ENCODE measurements at places on chromosomes 7 and 10.

- no peak for DNase-seq
These were observed 84.9 kb downstream of the INHBA start for GRCh38 chr7:41617987-41618386.

- DNase-seq: no peak
These were observed 37.6 kb downstream of the ENTPD1 start for GRCh38 chr10:95793401-95794045.

DNA sequence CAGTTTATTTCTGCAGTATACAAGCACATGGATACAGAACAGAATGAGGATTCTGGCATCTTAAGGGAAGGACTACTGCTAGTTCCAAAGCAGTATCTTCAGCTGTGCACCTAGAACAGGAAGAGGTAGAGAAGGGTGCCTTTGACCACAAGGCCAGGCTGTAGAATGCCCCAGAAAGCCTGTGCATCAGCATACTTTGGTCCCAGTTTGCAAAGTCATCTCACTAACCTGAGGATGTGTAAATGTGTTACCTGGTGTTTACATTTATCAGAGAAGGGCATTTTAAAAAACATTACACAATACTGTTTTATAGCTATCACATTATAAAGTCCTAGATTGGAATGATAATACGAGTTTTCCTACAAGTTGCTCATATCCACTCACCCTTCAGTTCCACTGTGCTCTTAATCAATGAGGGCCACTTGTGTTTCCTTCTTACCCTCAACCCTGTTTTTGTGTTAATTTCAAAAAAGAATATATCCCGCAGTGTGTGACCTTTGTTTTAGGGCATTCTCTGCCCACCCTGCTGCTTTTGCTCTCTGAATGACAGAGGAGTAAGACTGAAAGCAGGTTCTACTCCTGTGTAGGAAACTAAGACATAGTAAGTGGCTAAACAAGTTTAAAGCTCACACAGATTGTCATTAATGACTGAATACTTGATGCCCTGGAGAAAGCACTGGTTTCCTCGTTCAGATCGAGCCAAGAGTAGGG is 3.4 kb downstream of the SLC35G1 start:
- no peak for DNase-seq

DNA sequence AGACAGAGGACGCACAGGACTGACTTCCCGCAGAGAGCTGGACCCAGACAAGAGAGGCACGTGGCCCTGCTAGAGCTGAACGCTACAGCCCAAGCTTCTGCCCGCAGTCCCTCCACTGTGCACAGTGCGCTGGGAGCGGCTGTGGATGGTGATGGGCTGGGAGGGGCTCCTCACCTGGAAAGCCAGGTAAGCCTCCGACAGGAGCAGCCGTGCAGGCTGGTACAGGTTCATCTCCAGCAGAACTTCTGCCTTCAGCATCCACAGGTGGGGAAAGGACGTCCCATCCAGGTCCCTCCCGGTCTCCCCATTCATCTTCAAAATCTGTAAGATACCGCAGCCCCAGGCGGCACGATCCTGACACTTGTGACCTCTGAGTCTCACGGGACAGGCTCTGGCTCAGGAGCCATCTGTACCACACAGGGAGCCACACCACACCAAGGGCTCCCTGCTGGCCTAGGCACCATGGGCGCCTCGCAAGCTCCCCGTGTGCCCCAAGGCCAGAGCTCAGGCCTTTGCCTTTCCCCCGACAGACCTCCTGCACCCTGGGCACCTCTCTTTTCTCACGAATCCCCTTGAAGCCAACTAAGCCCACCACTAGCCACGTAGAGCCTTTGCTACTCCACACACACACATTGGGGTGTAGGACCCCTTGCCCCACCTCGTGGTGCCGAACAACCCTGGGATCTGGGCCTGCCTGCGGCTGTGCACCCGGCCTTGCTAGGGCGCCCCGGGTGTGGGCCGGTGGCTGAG is 76.3 kb downstream of the CFAP46 start:
- no peak for DNase-seq

DNA sequence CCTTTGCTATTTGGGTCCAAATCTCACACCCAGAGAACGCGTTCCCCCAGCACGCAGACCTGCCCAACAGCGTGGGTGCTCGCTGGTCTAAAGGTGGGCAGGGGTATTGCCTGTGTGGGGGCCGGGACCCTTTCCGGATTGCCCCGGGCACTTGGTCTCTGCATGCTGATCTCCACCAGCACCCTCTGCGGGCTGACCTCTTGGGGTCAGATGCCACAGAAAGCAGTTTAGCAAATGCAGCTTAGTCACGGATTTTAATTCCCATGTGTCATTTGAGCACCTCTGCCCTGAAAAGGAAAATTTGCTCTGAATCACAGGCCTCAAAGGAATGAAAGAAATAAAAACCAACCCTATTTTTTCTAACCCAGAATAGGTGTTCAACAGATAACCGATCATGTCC is 46.7 kb downstream of the PKD1L1 start:
- peak; percentile 33 for DNase-seq

GRCh38 chr7:45106-46090 is 147.0 kb upstream of the FAM20C start:
- no peak for DNase-seq

- DNase-seq: no peak
These were observed 69.8 kb upstream of the STEAP1B start for GRCh38 chr7:22569586-22570321.

DNA sequence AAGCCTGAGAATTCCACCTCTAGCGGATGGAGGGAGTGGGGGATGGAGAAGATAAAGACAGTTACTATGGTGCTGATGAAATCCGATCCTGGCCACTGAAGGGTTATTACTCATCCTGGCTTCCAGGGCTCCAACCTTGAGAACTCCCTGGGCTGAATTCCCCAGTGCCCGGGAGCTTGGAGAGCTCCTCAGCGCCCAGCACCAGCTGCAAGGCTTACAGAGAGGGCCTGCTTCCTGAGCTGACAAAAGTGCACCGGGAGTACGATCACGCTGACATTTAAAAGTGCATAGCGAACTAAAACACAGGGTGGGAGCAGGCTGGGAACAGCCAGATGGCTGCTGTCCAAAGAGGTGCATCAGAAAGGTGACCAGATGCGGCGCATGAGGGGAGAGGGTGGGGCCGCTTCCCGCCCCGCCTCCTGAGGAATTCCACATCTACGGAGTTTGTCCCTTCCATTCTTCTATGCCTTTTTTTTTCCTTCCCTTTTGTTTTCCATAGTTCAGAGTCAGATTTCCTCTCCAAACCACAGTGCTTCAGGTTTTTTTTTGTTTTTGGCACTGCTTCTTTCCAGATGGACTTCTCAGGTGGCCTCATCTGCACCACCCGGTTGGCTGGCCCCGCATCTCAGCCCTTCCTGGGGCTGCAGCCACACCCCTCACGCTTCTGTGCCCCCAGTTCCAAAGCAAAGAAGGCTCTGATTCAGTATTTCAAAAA is 62.4 kb upstream of the MKRN1 start:
- DNase-seq: peak; percentile 88

DNA sequence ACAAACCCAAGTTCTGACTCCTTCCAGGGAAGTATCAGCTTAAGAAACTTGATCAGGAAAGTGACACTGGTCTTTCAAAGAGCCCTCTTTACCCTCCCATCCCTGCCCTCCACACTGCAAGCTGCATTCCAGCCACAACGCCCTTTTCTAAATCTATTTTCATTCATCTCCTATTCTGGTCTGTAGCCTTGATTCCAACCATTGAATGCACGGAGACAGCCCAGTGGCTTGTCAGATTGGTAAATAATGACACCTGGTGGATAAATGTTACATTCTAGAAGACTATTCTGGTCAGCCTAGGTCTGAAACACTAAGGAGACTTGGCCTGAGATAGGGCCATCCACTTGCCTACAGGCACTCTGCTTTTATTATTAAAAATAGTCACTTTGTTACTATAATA is 20.9 kb downstream of the MORN4 start:
- peak; percentile 55 for DNase-seq

- peak; percentile 61 for DNase-seq
These were observed at the start of gene PDSS1 for GRCh38 chr10:26697163-26697921. Gene PDSS1 (plus strand): TSS chr10:26697701. CDS start chr10:26697712, 11 bp downstream.

DNA sequence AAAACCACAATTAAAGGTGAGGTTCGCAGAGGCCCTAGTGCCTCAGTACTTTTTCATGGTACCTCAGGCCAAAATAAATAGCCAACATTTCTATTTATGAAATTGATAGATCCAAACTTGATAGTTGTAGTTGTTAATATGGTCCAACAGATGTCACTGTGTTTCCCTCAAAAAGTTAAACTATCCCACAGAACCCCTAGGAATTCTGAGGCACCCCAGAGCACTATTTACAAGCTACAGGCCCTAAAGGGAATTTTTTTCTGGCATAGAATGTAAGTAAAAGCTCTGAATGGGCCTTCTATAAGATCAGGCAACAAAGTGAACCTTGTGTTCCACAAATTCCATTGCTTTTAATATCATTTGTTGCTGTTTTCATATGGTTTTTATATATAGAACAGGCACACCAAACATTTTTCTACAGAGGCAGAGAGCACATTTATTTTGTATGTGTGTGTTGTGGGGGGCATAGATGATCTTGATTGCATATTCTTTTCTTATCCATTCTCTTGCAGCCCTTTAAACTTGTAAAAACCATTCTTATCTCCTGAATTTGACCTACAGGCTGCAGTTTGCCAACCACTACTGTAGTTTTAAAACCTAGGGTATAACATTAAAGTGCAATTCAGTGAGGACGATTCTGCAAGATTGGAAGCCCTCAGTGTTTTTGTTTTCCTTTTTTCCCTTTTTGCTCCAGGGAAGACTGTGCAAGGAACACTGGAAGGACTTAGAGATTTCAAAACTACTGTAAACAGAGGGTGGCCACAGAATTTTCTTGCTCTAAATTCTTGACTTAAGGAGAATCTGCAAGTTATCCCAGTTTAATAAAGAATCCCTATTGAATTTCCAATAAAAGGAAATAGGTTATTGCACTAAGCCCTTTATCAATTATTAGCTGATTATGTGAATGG is 3.5 kb upstream of the ARL4A start:
- peak; percentile 27 for DNase-seq

DNA sequence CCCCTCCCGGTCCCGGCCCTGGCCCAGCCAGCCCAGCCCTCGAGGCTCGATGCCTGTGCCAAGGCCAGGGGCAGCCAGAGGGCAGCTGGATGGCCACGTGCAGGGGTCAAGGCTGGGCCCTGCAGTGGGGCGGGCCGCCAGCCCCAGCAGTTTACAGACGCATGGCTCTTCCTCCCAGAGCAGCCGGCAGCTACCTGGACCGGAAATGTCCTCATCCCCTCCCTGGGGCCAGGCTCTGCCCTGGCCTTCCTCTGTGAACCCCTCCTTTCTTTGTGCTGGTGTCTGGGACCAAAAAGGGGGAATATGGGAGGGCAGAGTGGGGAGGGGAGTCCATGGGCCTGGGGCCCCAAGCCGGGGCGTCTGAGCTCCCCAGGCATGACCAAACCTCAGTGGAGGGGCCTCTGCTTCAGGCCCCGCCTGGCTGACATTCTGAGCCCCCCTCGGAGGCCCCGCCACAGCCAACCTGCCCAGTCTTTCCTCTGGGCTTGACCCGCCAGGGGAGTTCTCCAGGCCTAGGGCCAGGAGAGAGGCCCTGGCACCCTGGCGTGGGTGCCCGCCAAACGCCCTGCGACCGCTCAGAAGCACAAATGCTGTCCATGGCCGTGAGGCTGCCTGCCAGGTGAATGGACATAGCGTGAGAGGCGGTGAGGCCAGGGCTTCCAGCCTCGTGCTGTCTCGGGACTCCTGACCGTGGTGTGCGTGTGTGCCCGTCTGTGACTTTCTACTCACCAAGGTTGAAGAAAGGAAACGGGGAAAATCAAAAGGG is 24.7 kb upstream of the AMZ1 start:
- no peak for DNase-seq

- no peak for DNase-seq
These were observed 189.3 kb downstream of the ELMO1 start for GRCh38 chr7:37259319-37259821.

DNA sequence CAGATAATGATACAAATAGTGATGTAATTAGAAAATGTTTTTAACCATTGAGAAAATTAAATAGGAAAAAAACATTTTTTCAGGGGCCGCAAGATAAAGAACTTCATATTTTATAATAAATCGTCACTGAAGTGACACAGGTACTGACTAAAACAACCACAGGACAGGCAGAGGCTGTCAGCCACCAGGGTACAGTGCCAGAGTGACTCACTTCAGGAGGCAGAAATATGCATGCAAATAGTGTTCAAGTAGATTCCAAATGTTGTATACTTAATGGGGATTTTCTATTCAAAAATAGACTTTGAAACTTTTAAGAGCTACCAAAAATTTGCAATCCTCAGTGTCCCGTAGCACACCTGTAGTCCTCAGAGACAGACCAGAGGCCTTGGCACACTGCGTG is 68.6 kb downstream of the FRMPD2 start:
- DNase-seq: peak; percentile 6

GRCh38 chr7:81327468-81328266 is 408.8 kb upstream of the SEMA3C start:
- peak; percentile 13 for DNase-seq

- DNase-seq: no peak
These were observed 77.6 kb downstream of the VWC2 start for GRCh38 chr7:49850921-49851613.

- DNase-seq: no peak
These were observed 32.6 kb downstream of the CHST3 start for GRCh38 chr10:71996592-71997371.

DNA sequence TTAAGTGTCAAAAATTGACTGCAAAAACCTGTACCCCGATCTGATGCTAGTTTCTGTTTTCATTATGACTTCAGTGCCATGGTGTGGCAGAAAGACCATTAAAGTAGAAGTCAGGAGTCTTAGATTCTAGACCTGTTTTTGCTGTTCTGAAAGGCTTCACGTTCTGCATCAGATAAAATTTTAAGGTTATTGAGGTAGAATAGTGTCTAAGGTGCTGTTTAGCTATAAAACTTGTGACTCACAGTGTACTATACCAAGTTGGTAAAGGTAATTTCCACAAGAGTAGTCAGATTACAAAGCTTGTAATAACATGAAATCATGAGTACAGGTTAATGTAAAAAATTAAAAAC is 38.6 kb downstream of the ZNRF2 start:
- DNase-seq: no peak

DNA sequence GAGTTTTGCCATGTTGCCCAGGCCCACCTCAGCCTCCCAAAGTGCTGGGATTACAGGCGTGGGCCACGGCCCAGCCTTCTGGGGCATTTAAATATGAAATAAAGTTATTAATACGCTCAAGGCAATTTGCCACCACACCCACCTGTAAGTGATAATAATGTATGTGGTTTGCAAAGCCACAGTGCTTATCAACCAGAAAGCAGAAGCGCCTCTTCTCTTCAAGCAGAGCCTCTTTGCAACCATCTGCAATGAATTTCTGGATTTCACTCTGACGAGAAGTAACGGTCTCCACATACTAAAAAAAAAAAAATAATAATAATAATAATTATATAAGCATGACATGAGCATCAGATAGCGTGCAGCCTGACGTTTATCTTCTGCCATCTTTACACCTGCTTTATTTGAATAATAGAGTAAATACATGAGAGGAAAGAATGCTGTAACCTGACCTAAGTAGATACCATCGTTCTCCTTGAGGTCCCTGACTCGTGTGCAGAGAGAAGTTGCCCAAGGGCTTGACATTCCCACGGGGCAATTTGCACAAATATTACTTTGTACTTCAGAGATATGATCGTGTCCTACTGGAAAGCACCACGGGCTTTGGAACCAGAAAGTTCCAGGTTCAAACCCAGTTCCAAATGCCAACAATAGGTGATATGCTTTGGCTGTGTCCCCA is 34.0 kb downstream of the BRI3 start:
- no peak for DNase-seq

GRCh38 chr10:80516506-80517075 is 21.1 kb upstream of the SH2D4B start:
- no peak for DNase-seq
